Posterior cingulate gyrus (tissue), 11 donors: ENCODE measurements at places on chromosomes 16 and 17.

- DNase-seq: no peak
Measured at GRCh38 chr16:80142940-80143339, 397.9 kb upstream of the DYNLRB2 start.

- no peak for DNase-seq
Measured at GRCh38 chr17:8649157-8650118, 18.9 kb upstream of the MYH10 start.

- DNase-seq: peak; percentile 96
Measured at GRCh38 chr16:85610446-85611193, 2.5 kb upstream of the GSE1 start.

DNA sequence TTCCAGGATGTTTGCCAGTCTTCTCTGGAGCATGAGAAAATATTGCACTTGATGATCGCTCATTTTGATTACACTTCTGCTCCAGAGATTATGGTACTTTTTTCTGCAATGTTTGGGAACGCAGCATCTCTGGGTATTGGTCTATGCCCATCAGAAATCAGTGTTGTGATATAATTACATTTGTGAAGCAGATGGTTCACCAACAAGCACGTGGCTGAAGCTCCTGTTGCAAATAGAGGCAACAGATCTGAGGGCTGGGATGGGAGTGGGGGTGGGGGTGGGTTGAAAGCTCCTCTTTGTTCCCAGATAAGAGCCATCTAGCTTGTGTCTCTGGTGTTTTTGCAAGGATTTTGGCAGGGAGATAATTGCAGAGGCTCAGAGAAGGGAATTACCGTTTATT, 252.3 kb downstream of the SHISA9 start:
- DNase-seq: no peak

- DNase-seq: no peak
Measured at GRCh38 chr17:79490530-79490929, 120.3 kb downstream of the RBFOX3 start.

DNA sequence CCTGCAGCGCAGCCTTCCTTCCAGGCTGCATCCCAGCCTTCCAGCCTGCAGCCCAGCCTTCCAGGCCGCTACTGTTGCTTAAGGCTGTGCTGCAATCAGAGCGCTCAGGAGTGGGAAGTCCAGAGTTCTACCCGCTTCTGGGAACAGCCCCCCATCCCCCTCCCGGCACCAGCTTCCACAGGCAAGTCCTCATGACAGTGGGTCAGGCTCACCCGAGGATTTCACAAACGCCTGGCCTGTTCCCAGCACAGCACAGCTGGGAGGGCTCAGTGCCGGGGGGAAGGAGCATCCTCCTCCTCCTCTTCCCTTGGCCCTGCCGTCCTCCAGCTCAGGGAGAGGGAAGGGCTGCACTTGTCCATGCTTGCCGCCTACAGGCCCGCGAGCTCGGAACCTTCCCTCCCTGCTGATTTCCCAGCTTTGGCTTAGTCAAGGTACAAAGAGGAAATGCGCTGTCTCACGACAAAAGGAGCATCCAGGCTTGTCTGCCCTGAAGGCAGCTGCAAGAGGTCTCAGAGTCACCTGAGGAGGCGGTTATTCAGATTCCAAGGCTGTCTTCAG, 8.3 kb downstream of the SOCS3 start:
- peak; percentile 81 for DNase-seq

GRCh38 chr17:67525239-67526135, 148.4 kb downstream of the PITPNC1 start:
- DNase-seq: no peak

DNA sequence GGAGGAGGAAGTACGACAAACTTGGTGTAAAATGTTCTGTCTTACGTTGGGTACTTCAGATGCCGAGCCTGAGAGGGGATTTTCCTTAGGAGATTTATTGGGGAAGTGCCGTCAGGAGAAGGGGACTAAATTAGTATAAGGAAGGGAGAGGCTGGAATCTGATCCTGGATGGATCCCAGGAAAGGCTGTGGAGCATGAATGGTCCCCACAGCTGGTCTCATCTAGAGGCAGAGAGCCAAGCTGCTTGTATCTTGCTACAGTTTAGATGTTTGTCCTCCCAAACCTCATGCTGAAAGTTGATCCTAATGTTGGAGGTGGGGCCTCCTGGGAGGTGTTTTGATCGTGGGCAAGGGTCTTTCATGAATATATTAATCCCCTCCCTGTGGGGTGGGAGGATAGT, 798.4 kb upstream of the EEF2KMT start:
- DNase-seq: no peak

DNA sequence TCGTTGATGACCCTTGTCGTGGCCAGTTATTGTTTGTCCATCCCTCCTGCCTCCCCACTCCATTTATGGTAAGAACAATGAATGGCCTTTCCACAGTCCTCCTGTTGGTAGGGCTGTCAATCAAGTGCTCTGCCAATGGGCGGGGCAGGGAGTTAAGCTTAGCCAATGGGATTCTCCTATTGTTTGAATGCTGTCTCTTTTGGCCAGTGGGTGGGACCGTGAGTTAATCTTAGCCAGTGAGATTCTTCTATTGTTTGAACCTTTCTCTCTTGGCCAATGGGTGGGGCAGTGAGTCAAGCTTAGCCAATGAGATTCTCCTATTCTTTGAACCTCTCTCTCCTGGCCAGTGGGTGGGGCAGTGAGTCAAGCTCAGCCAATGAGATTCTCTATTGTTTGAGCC, 85.4 kb downstream of the IRX3 start:
- DNase-seq: no peak

GRCh38 chr16:3654249-3654991, at the start of gene DNASE1:
Gene DNASE1 (plus strand): TSS chr16:3654691. CDS start chr16:3655374, 683 bp downstream.
- peak; percentile 71 for DNase-seq

DNA sequence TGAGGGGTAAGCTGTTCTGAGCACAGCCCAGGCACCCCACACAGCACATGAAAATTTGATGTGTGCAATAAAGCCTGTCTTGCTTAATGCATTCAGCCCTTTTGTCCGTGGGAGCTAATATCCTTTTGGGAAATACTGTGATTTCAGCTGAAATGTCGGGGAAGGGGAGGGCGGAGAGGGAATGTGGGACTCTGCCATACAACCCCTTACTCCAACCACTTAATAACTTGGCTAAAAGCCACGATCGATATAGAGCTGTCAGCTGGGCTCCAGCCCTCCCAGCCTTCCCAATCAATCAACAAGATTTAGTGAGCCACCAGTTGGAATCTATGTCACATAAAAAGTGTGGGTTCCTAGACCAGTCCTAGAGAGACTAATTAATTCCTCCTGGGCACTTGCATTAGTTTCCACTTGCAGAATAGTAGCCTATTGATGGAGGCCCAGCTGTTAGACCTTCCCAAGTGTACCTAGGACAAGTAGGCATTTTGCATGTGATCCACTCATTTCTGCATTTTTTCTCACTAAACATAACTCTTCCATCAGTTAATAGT, 82.7 kb upstream of the PIRT start:
- DNase-seq: no peak

DNA sequence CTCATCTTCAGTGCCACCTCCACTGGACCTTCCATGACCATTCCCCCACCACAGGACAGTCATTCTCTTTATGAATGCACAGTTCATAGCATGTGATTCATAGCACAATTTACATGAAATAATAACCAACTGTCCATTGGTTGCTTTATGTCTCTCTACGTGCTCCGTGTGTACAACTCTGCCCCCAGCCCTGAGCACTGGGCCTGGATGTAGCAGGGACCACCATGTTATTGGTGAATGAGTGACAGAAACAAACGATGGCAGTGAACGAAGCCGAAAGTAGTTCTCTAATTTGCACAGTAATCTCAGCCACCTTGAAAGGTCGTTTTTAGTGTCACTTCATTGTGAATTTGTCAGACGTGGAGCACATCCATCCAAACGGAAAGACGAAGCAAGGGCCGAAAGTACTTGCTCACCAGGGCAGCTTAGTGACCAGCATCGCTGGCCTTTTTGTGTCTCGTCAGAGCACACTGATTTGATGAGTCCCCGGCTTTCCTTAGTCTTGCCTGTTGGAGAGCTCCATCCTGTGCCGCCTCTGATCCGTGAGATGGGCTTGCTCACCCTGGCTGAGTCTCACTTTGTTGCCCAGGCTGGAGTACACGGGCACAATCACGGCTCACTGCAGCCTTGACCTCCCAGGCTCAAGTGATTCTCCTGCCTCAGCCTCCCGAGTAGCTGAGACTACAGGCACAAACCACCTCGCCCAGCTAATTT, 95.3 kb downstream of the CMIP start:
- no peak for DNase-seq

DNA sequence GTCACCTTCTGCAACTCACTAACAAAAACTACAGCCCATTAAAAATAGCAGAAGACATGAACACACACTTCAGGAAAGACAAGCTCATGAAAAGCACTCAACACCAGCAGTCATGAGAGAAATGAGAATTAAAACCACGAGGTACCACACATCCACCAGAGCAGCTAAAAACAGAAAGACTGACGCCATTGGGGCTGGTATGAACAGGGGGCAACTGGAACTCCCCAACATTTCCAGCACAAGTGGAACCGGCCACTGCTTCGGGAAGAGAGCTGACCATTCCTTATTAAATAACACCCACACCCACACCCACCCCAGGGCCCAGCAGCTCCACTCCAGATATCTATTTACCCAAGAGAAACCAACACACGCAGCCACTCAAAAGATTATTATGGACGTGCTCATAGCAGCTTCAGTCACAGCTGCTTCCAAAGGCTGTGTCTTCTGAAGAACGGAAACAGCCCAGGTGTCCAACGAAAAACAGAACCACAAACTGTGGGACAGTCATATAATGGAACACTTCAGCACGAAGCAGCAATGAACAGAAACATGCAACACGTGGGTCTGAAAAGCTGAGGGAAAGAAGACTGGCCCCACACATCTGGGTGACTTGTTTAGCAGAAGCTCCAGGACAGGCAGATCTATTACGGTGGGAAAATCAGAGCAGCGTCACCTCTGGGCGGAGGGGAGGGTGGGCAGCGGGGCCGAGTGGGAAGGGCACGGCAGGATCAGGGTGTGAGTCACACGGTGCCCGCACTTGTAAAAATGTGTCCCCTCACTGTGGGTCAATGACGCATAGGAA, 41.1 kb downstream of the KLHDC4 start:
- DNase-seq: no peak

- peak; percentile 98 for DNase-seq
Measured at GRCh38 chr16:11742536-11743307, at the start of gene TXNDC11. Gene TXNDC11 (minus strand): TSS chr16:11742857. CDS start chr16:11742730, 127 bp downstream.

DNA sequence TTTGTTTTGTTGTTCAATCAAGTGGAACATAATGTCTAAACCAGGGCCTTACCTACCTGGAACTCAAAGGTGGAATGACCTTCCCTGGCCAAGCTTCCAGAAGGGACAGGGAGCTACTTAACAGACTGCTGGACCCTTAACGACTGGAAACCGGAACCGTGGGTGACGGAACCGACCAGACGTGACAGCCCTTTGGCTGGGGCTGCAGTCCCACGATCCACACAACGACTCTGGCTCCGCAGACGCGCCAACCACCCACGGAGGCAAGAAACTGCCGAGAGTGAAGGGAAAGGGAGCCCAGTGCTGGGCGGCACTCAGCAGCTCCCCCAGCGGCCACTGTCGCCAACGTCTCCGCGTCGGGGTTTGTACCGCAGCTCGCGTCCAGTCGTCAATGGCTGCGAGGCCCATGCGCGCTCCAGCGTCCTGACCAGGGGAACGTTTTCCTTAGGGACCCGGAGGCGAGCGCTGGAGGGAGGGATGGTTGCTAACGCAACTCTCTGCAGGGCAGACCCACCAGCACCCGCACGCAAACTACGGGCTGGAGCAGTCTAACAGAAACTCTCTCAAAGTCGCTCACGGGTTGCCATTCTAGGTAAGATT, 5.5 kb upstream of the KIF22 start:
- peak; percentile 67 for DNase-seq

DNA sequence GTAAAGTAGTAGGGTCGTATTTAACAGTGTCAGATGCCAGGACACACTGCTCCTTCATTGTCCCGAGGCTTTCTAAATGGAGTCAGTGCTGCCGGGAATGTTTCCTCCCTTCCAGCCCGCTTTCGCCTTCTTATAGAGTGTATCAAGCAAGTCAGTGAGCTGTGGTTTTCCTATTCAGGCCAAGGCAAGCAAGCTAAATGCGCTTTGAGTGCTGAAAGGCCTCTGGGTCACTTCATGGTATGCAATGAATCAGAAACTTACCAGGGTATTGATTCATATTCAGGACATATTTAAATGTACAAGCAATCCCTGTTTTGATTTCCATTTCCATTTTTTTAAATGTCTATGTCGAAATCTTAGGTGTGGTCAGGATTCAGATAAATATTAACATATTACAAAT, 327.9 kb upstream of the SOX9 start:
- no peak for DNase-seq

DNA sequence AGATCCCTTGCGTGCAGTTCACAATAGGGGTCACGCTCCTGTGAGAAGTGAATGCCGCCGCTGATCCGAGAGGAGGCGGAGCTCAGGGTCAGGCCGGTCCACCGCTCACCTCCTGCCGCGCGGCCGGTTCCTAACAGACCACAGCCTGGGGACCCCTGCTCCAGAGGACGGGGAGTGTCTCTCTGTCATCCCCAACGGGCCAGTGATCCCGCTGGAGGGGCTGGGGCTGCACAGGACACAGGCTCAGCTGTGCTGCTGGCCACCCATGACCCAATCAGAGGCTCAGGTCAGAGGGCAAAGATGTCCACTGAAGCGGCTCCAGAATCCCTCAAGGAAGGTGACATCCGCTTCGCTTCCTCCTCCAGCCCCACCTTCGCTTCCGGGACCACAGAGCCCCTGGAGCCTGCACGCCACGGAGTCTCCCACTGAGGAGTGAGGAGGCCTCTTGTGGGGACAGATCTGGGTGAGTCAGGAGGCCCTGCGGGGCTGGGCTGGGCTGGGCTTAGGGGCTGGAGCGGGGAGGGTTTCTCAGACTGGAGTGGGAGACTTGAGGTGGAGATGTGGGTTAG, 115.4 kb downstream of the METRNL start:
- peak; percentile 6 for DNase-seq

- no peak for DNase-seq
Measured at GRCh38 chr17:33121756-33122155, 130.1 kb downstream of the SPACA3 start.

DNA sequence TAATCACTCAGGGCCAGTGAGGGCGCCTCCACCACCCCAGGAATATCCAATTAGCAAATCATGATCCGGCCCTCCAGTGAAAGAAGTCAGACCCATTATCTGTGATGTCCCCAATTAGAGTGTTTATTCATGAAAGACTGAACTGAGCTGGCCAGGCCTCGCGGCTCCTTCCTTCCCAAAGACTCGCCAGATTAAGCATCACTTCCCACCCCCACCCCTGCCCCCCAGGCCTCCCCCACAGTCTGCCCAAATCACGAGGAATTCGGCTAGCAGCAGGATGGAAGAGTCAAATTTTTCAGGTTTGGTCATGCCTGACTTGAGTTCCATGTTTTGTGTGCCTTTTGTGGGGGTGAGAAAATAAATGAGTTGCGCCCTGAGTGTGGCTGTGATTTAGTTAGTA, 298.4 kb upstream of the SALL1 start:
- DNase-seq: no peak
